Pulmonary artery endothelial cell (primary cell): ENCODE measurements at places on chromosomes 11 and 22. TPM values are rescaled to one million over a fixed set of nuclear protein-coding genes. Genes with fewer than 3 reads are reported as not detected.

The ADM gene
- total RNA-seq: 132 and 144 TPM in 2 replicates

The UBQLNL gene
- 0.04 TPM in 1 of 2 replicates, not detected in the other for total RNA-seq

The SLC22A25 gene
- not detected in 2 replicates for total RNA-seq

The CST6 gene
- total RNA-seq: 0.26 and 0.49 TPM in 2 replicates

The VSTM5 gene
- total RNA-seq: 0.07 TPM in 1 of 2 replicates, not detected in the other

The TP53AIP1 gene
- not detected in 2 replicates for total RNA-seq

GRCh38 chr11:10451426-10452116, 3.5 kb upstream of the AMPD3 start:
- no peak for DNase-seq

DNA sequence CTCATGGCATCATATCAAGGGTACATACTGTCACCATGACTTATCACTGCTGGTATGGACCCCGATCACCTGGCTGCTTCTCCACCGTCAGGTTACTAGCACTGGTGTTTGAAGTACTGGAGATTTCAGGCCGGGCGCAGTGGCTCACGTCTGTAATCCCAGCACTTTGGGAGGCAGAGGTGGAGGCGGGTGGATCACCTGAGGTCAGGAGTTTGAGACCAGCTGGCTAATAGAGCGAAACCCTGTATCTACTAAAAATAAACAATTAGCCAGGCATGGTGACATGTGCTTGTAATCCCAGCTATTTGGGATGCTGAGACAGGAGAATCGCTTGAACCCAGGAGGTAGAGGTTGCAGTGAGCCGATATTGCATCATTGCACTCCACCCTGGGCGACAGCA, 82.4 kb upstream of the ANO1 start:
- no peak for DNase-seq

DNA sequence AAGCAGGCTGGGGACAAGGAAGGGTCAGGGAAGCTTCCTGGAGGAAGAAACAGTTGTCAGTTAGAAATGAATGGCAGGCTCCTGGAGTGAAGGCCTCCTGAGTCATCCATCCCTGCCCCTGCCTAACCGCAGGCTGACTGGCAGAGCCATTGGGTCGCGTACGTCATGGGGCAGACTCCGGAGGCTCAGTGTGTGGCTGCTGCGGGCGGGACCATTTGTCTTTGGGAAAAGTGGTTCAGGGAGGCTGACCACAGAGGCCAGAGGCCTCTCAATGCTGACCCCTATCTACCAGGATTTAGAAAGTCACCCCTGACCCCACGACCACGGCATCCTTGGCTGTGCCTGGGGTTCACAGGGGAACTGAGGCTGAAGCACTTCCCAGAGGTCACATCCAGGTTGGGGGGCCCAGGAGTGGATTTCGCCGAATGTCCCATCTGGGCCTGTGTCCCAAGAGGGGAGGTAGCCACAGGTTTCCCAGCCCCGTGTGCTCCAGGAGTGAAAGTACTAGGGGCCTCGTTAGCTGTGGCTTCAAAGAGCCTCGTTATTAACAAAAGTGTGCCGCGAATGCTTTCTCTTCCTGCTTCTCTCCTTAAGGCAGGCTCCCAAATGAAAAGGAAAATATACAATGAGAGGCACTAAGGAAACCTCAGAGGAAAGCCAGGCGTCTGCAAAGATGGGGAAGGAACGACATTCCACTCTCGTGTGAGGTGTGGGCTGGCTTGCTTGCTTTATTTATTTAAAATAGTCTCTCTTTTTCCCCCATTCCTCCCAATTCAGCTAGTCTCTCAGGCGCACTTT, 58.9 kb downstream of the FLRT1 start:
- no peak for DNase-seq

DNA sequence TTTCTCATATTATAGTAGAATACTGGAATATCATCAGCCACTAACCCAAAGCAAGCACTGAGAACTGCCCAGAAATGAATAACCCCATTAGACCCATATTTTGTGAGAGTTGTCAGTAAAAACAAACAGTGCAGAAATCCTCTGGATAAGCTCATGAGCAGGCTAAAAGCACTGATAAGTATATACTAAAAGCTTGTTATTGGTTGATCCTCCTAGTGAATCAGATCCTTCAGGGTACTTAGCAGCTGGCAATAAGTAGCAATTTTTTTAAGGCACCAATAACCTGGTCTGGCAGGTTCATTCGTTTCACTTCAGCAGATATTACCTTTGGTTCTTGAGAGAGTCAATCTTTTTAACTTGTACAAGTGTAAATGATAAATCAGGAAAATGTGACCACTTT, 1.2 kb downstream of the NOX4 start:
- no peak for DNase-seq

DNA sequence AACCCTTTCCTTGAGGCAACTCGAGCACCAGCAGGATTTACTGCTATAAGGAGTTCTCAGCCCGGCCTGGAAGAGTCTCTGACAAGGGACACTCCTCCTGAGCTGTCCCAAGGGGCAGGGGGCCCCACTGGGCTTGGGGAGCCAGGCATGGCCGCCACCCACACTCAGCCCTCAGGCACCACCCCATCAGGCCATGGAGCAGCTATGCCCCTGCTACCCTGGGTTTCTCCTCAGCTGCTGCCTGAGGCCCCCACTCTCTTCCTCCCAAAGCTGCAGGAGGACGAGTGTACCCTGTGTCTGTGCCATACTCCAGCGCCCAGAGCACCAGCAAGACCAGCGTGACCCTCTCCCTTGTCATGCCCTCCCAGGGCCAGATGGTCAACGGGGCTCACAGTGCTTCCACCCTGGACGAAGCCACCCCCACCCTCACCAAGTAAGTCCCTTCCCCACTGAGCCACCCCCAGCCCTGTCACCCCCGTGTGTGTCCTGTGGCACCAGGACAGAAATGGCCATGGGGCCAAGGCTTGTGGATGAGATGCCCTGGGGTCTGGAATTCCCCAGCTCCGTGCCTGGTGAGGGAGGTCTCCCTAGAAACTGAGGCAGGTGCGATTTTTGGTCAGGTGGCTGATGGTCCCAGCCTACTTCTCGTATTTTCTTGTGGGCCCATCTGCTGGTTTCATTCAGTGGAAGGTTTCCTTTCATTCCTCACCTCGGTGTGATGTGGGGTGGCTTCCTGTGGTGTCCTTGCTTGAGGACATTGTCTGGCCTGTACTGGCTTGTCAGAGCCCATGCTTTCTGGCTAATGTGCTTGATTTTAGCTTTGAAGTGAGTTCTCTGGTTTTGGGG, 28.4 kb downstream of the TAB1 start:
- DNase-seq: no peak

- DNase-seq: no peak
Observed at GRCh38 chr11:94060401-94060800, 39.2 kb downstream of the HEPHL1 start.

GRCh38 chr22:39234472-39234787, 10.4 kb downstream of the PDGFB start:
- DNase-seq: peak; percentile 64

DNA sequence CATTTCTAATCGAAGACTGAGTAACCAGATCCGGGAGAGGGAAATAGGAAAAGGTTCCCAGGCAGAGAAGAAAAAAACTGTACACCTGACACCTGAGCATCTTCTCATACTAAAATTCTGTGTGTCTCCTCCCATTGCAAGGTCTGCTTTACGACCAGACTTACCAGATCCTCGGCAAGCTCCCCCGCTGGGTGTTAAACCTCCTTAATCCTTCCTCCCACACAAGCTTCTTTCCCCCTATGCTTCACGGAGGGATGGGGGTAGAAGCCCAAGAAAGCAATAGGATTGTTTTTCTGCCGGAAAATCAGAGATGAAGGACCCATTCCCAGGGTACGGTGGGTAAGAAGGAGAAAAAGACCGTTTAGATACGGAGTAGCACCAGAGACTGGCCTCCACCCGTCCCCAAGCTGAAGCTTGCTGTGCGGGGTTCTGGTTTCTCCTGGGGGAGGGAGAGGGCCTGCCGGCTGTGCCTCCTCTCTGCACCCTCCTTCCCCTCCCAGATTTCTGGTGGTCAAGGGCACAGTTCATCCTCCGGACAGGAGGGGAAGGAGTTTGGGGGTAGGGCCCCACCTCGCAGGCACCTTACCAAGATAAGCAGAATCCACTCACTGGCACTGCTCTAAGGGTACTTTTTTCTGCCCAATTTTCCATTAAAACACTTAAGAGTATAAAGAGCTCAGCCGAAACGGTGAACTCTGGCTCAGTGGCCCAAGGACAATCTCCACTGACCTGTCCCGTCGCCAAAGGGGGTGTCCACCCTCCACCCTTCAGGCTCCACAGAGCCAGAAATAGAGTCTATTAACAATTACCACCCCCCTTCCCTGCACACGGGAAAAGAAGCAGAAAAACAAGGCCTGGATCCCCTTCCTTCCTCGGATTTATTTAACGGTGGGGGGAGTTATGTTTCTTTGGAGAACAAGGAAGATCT, 1.2 kb downstream of the TOB2 start:
- DNase-seq: no peak

DNA sequence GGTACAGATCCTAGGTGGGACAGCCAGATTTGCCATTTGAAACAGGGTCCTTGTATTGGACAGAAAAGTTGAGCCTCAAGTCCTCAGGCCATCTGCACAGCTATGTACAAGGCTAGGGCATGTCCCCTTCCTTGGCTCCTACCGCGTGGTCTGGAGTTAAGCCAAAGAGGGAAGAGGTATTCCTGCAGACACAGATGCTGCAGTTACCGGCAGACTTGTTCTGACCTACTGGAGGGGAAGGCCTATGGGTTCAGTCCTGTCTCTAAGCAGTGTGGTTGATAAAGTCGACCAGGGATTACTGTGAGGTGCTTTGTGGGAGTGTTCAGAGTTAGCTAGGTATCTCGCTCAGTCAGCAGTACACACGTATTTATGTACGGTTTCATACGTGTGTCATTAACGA, 180.6 kb downstream of the ADAMTS15 start:
- no peak for DNase-seq

- no peak for DNase-seq
Observed at GRCh38 chr22:32395107-32395506, 16.9 kb downstream of the RTCB start.

DNA sequence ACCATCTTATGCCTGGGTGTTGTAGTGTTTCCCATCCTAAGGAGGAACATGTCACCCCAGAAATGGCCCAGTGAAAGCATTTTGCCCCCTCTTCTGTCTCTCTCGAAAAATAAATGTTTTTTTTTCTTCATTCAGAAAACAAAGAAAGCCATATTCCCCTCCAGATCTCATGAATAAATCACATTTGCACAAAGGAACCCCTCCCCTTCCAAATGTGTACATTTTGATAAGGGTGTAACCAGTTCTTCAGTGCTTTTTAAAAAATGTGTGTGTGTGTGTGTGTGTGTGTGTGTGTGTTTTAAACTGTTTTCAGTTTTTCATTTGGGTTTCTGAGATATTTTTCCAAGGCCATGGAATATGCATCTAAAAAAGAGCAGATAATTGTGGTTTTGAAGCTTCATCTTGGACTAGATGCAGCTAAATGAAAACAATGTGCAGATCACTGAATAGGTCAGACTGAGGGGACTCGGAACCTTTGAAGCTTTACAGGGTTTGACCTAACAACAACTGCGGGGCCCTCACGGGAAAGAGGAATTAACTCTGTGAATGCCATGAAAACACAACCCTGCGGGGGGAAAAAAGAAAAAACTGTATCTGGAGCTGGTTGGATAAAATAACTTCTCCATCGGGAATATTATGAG, 76.4 kb downstream of the YAP1 start:
- no peak for DNase-seq

- no peak for DNase-seq
Observed at GRCh38 chr11:702462-703461, 3.3 kb upstream of the EPS8L2 start.

DNA sequence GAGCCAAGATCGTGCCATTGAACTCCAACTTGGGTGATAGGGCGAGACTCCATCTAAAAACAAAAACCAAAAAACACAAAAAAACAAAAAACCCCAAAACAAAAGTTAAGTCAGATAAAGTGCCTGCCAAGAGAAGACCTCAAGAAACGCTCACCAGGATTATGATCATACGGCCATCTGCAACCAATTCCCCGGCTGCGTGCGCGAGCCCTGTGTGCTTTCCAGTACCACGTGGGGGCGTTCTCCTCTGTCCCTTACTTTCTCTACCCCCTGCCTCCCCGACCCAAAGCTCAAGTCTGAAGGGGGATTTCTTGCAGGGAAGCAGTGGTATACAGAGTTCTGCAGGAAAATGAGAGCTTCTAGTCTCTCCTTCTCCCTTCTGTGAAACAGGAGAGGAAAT, 10.5 kb upstream of the RPS19BP1 start:
- DNase-seq: no peak

DNA sequence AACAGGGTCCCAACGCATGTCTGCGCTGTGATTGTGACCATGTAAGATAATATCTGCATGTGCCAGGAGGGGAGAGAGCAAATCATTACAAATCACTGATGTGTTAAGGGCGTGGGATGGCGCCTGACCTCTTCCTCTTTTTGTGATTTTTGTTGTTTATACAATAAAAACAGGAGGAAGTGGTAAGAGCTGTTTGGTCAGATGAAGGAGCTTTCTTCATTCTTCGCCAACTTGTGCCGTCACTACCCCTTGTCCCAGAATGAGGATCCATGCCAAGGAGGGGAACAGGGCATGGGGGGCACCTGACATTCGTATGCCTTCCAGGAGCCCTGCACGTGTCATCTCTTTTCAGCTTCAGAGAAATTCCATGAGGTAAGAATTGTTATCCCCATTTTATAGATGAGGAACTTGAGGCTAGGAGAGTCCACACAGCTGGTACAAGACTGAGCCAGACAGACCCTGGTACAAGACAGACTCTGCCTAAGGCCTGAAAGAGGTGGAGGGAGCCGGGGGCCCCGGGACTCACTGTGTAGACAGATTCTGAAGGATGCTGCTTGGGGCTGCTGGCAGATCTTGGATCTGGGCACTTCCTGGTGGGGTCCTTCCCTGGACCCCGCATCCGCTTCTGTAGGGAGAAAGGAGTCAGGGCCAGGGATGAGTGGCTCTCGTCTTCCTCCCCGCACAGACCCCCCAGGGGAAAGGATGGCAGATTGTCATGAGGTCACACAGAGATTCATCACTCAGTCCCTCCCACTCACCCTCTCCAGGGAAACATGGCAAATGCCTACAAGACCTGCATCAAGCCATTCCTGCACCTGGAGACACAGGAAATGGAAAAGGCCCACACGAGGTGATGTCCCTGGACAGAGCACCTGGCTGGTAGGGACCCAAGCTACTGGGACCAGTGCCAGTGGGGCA, 34.6 kb downstream of the NFAM1 start:
- no peak for DNase-seq

DNA sequence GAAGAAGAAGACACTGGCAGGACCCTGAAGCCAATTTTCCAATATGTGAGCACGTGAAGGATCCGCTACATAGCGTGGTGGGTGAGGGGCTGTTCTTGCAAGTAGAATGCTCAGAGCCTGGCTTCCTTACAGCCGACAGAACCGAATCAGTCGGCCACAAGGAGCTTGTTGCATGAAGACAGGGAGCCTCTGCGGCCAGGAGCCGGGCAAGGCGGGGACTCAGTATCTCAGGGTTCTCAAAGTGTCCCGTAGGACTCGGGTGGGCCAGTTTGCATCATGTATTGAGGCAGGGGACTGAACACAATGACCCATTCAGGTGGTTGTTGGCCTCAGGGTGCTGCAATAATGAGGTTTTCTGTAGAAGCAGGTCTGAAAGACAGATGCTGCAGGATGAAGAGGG, 289.5 kb downstream of the NTM start:
- no peak for DNase-seq

- no peak for DNase-seq
Observed at GRCh38 chr11:74992852-74993251, 4.1 kb downstream of the NEU3 start.

- no peak for DNase-seq
Observed at GRCh38 chr11:61264795-61265194, 23.8 kb downstream of the PGA5 start.
